ENCODE measurements at places on chromosomes 6 and 20.

GRCh38 chr6:137224799-137225198 is 5.6 kb upstream of the IFNGR1 start:
- H3K27me3 ChIP-seq: no peaks in the 10 kb centered on the region
- DNase-seq: peak; percentile 85
- no peak overlapping the region for H3K4me3 ChIP-seq
- peaks cover 36% of the 10 kb centered on the region for H3K4me1 ChIP-seq
- no peaks in the 10 kb centered on the region for H3K36me3 ChIP-seq
- H3K27ac ChIP-seq: peak overlapping the region; percentile 27

GRCh38 chr20:21393166-21393565 is 4.2 kb downstream of the NKX2-4 start:
- H3K36me3 ChIP-seq: peaks cover 4% of the 10 kb centered on the region
- no peaks in the 10 kb centered on the region for H3K4me1 ChIP-seq
- H3K27me3 ChIP-seq: no peaks in the 10 kb centered on the region
- DNase-seq: no peak

- H3K27ac ChIP-seq: no peak overlapping the region
- no peaks in the 10 kb centered on the region for H3K4me1 ChIP-seq
- no peak overlapping the region for H3K4me3 ChIP-seq
- no peaks in the 10 kb centered on the region for H3K36me3 ChIP-seq
- DNase-seq: no peak
- no peaks in the 10 kb centered on the region for H3K27me3 ChIP-seq
Measured at GRCh38 chr6:134680021-134680420, 269.9 kb downstream of the ALDH8A1 start.

- no peak overlapping the region for H3K27ac ChIP-seq
- no peak overlapping the region for H3K4me3 ChIP-seq
- H3K4me1 ChIP-seq: no peaks in the 10 kb centered on the region
Measured at GRCh38 chr6:10190042-10190441, 224.8 kb downstream of the TFAP2A start.

GRCh38 chr6:39301606-39302005 is 12.6 kb downstream of the KCNK17 start:
- H3K4me3 ChIP-seq: no peak overlapping the region
- no peaks in the 10 kb centered on the region for H3K36me3 ChIP-seq
- no peaks in the 10 kb centered on the region for H3K27me3 ChIP-seq
- H3K4me1 ChIP-seq: no peaks in the 10 kb centered on the region
- H3K27ac ChIP-seq: no peak overlapping the region
- peak; percentile 58 for DNase-seq

- H3K4me3 ChIP-seq: no peak overlapping the region
- no peak for DNase-seq
- no peak overlapping the region for H3K27ac ChIP-seq
Measured at GRCh38 chr6:80325742-80326141, 219.3 kb downstream of the BCKDHB start.

DNA sequence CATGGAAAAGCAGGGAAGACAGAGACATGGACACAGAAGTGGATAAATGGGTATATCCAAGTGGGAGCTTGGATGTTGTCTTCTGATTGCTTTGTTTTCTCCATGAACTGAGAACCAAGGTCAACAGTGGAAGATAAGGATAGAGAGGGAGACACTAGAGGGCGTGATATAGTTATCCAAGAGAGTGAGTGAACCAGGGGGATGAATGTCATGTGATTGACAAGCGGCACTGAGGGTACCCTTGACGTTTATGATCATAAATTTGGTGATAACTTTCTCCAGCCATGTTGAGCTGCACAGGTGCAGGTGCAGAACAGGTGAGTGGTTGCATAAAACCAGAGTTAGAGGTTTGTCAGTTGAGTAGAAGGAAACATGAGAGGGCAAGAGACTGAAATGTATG is 20.7 kb downstream of the EBF4 start:
- H3K4me1 ChIP-seq: peaks cover 7% of the 10 kb centered on the region
- peak; percentile 84 for DNase-seq
- H3K4me3 ChIP-seq: no peak overlapping the region
- no peaks in the 10 kb centered on the region for H3K27me3 ChIP-seq

DNA sequence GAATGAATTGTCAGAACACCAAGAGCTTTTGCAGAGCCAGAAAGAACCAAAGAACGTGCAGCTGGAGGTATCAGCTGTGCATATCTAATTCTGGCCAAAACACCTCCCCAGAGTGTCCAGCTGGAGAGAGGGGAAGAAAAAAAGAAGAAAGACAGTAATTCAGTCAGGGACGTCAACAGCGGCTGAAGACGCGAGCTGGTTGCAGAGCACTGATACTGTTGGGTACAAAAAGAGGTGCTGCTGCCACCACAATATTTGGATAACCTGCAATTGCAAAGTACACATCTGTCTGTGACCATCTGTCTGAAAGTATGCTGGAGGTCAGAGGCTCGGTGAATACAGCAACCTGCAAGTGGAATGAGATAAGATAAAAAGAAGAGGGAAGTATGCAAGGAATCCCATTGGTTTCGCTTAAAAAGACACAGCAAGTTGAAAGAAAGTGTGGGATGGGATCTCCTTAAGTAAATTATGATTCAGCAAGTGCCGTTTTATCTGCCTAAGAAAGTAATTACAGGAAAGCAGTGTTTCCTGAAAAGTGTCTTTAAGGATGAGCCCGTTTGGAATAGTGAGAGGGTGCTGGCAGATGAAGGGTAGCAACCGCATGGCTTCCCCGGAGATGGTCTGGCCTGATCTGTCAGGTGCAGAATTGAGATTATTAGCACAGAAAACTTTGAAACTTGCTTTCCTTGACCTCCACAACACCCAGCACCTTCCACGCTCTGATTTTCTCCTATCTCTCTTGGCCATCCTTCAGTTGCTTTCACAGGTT is 189.9 kb upstream of the PRDM1 start:
- H3K36me3 ChIP-seq: no peaks in the 10 kb centered on the region
- H3K27me3 ChIP-seq: no peaks in the 10 kb centered on the region
- H3K27ac ChIP-seq: peak overlapping the region; percentile 71

GRCh38 chr6:298233-299103 is 6.2 kb downstream of the DUSP22 start:
- DNase-seq: peak; percentile 47
- H3K4me1 ChIP-seq: peaks cover 41% of the 10 kb centered on the region

DNA sequence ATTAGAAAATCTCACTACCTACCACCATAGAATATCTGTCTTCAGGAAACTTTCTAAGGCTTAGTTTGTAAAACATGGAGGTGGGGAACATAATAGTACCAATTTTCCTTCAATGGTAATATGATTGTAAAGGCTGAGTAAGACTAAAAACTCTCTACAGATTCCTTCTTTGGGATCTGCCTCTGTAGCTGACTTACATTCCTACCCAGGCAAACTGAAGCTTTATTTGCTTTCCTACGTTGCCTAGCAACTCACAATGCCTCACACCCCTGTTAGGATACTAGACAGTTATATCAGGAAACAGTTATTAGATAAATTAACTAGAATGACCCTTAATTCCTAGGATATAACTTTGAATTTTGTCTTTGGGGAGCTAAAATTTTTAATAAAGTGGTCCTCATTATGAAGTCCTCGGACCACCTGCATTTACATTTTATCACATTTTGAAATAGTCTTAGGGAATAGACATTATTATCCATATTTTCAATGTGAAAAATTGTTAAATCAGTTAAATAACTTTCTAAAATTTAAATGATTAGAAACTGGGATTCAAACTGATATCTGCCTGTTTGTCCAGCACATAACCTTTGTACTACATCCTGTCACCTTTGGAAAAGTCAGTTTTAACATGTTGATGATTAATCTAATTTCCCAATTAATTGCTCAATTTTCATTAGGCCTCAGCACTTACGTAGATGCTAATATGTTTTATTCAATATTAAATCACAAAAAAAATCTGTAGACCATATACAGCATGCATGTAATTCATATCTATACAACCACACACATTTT is 591.4 kb downstream of the RNF144B start:
- H3K4me3 ChIP-seq: no peak overlapping the region
- no peak overlapping the region for H3K27ac ChIP-seq
- no peaks in the 10 kb centered on the region for H3K36me3 ChIP-seq
- DNase-seq: no peak
- H3K4me1 ChIP-seq: no peaks in the 10 kb centered on the region

DNA sequence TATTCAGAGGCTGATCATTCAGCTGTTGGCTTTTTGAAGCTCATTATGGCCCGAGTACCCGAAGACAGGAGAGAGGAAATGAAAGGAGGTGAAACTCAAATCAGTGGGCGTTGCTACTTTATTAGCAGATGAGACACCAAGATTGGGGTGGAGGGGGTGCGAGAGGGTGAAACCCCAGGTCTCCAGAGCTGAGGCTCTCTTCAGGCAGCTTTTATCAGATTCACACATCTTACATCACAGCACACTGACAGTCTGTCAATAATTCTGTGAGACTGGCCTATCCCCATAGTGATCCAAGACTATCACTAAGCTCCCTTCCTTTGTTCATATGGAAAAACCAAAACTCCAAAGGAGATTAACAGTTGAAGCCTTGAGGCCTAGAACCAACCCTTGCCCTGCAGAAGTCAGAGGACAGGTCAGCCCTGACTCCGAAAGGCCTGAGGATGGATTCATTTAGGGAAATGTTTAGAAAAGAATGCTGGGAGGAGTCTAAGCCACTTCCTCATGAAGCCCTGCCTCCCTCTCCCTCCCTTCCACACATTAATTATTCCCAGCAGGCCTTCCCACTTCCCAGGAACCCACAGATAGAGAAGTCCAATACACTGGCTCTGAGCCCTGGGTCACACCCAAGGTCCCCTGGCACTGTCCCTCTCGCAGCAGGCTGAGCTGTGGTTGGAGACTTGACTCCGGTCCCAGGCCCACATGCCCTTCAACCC is 23.2 kb downstream of the TRERF1 start:
- peaks cover 43% of the 10 kb centered on the region for H3K36me3 ChIP-seq
- peak; percentile 57 for DNase-seq
- no peak overlapping the region for H3K4me3 ChIP-seq
- H3K27me3 ChIP-seq: no peaks in the 10 kb centered on the region
- H3K27ac ChIP-seq: peak overlapping the region; percentile 46

DNA sequence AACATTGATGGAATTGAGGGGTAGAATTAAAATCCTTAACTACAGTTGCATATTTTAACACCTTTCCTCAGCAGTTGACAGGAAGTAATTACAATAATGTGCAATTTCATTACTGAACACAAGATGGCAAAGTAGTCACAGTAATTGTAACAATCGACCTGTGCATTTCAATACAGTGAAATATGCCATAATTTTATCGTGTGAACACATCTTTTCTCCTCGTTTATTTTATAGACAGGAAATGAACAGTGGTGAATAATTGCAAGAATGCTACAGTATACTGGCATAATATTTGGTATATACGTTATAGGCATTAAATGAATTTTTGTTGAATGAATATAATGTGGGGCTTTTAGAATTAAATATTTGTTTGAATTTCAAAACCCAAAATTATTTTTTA is 25.0 kb downstream of the CYB5R4 start:
- H3K4me3 ChIP-seq: no peak overlapping the region
- H3K27me3 ChIP-seq: no peaks in the 10 kb centered on the region
- no peak overlapping the region for H3K27ac ChIP-seq
- peak; percentile 84 for DNase-seq
- H3K4me1 ChIP-seq: peaks cover 2% of the 10 kb centered on the region

DNA sequence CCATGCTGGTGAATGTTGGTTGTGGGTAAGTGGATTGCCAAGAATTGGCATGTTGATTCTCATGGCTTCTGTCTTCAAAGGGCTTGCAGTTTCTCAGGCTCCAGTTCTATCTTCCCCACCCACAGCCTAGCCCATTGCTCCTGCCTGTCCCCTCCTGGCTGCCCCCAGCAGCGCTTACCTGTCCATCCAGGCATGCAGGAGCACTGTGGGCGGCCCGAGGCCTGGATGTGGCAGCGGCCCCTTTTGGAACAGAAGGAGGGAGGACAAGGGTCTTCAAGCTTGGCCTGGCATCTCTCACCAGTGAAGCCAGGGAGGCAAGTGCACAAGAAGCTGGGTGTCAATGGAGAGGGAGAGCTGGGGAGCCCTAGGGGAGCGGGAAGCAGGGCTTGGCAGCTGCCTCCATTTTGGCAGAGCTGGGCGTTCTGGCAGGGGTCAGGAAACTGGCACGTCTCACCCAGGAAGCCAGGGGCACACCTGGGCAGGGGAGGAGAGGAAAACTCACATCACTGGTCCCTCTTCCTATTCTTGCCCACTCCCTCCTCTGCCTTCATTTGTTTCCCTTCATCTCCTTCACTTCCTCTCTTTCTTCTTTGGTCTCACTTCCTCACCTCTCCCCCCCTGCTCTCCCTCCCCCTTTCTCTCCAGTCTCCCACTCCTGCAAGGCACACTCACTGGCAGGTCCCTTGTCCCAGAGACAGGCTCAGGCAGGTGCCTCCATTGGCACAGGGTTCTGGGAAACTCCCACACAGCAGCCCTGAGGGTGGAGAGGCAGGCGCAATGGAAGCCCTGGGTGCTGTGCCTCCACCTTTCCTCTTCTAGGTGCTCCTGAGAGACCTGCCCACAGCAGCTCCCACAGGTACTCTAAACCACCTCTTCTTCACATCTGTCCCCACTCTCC is 1.3 kb downstream of the NOTCH4 start:
- no peak overlapping the region for H3K27ac ChIP-seq
- no peaks in the 10 kb centered on the region for H3K27me3 ChIP-seq
- no peaks in the 10 kb centered on the region for H3K36me3 ChIP-seq
- H3K4me1 ChIP-seq: peaks cover 55% of the 10 kb centered on the region
- H3K4me3 ChIP-seq: no peak overlapping the region

- H3K27ac ChIP-seq: no peak overlapping the region
- no peak overlapping the region for H3K4me3 ChIP-seq
- no peaks in the 10 kb centered on the region for H3K36me3 ChIP-seq
- H3K4me1 ChIP-seq: no peaks in the 10 kb centered on the region
Measured at GRCh38 chr6:113464960-113465359, 392.2 kb upstream of the MARCKS start.

DNA sequence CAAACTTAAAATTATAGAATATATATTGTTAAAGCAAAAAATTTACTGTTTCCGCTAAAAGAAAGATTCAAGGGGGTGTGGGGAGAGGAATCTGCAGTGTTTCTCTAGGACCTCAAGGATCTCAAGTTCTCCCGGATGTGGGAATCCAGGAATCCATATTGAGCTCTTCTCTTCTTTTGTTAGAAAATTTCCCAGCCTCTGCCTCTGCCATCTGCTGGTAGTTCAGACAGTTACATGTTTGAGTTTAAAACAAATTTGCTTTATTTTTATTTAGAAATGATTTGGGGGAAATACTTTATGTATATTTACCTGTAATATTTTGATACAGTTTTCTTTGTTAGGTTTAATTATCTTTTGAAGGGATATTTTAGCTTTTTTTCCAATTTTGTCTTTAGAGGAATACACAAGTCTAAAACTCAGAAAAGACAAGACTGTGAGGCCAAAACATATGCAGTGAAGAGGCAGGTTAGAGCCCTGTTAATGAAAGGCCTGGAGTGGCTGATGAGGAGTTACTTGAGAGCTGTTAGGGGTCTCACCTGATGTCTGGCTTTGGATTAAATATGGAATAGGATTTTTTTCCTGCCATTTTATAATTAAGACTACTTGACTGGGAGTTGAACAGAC is 268.8 kb downstream of the ARID1B start:
- DNase-seq: no peak
- H3K36me3 ChIP-seq: 0 out of 2 replicates have a peak, but pooled peaks cover 3% of the 10 kb centered on the region
- no peaks in the 10 kb centered on the region for H3K27me3 ChIP-seq
- H3K4me3 ChIP-seq: no peak overlapping the region
- H3K4me1 ChIP-seq: peaks cover 77% of the 10 kb centered on the region
